Mesenchymal stem cell (in vitro differentiated cells and primary cell): ENCODE measurements at places on chromosomes 7 and 10.

DNA sequence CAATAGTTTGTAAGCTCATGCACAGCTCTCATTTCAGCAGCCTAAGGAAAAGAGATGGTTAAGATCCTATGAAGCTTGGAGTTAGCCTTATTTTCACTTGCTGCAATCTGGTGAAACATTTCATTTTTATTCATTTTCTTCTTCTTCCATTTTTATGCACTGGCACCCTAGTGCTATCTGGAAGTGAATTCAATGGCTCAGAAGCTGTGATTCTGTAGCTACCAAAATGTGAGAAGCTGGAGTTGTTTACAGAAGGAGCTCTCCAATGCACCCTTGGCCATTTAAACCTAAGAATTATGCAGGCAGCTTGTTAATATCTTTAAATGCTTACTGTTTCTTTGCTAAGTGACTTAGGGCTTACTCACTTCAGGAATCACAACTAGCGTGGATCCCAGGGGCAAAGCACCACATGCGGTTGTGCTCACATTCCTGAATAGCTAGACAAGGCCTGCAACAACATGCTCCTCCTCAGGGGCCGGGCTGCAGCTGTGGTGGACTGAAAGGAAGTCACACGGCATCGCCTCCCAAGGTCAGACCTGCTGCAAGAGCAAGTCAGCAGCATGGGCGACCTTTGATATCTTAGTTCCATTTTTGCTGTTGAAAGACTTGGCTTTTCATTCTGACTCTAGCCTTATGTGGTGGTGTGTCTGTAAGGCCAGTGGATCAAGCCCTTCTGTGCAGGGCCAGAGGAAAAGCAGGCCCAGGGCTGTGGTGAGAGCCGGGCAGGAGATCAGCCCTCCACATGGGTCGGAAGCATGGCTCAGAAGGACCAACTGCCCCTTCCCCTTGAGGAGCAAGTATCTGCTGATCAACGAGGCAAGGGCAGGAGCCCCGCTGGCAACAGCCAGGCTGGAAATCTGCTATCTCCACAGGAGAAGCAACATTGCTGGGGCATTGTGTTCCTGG is 91.9 kb upstream of the MBL2 start:
- peak; percentile 99 for DNase-seq

GRCh38 chr7:44251881-44252280 is 51.1 kb downstream of the YKT6 start:
- DNase-seq = no peak

GRCh38 chr7:128914566-128915151 is 4.2 kb upstream of the KCP start:
- no peak for DNase-seq

- DNase-seq = no peak
These were observed 390.3 kb upstream of the PCDH15 start for GRCh38 chr10:55191236-55191860.

GRCh38 chr10:29761916-29762315 is 127.1 kb upstream of the SVIL start:
- DNase-seq = no peak

DNA sequence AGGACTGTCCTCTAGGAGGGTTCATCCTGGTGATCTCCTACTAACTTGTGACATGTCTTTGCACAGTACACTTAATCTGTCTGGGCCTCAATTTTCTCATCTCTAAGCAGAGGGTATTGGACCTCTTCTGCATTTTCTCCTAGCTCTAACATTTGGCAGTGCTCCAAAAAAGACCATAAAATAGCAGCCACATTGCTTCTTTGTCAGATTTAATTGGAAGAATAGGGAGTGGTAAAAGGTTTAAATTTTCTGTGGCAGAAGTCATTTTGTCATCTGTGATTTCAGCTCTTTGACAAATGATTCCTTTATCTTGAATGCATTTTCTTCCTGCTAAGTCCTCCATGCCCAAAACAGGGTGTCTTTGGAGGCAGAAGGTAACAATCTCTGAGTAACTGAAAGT is 289.9 kb upstream of the LRGUK start:
- no peak for DNase-seq

DNA sequence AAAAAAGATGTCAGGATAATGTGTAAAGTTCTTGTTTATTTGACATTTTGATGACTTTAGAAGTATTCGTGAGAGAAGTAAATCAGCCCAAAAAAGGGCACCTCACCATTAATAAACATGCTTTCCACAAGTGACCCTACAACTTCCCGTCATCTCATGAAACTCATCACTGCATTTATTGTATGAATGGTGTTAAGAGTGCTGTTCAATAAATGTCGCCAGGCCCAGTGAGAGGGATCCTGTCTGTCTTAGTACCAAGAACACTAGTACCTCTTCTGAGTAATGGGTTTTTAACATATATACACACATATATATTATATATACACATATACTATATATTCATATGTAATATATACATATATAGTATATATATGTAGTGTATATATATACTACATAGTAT is 61.9 kb downstream of the TMEM26 start:
- DNase-seq = no peak

DNA sequence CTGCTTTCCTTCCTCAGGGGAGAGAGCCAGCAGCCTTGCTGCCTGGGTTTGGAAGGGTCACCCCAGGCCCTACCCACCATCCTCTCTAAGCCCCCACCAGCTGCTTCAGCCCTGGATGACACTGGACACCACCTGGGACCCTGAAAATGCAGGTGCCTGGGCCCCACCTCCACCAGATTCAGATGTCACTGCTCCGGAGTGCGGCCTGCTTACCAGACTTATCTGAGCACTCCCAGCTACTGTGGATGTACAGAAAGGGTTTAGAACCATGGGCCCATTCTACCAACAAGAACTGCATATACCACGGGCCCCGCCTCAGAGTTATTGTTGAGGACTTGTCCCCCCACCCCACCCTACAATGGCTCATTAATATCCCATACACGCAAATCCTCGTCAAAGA is 172.3 kb downstream of the PTPRN2 start:
- no peak for DNase-seq

DNA sequence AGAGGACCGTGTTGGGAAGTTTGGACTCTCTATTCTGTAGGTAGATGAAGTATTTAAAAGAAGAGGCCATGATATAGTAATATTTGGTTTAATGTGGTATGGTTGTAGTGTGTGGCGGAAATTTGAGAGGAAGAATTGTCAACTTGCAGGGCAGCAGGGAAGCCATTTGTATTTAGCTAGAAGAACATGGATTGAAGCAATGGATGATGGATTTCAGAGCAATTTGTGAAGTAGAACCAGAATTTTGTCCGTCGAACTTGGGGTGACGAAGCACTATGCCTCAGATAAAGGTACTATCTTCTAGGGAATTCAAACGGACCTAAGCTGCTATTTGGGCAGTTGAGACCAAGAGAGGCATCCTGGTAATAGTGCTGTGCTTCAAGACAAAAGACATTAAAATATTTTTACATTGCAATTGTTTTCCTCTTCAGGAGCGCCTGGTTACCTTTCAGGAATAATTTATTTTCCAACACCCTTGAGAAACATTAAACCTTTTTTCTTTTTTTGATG is 615 bp upstream of the WBP1L start:
- no peak for DNase-seq

DNA sequence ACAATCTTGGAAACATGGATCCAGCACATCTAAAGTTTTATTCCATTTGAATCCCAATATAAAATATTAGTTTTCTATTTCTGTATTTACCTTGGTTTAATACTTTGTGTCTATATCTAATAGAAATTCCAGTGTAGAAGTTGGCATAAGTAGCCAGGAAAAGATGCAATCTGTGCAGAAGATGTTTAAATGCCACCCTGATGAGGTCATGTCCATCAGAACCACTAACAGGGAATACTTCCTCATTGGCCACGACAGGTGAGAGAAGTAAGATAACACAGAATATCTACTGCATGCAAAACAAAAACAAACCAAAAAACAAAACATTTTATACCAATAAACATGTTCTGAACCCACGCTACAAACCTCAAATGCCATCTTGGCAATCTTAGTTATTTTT is 15.7 kb downstream of the PLEKHS1 start:
- DNase-seq = no peak

DNA sequence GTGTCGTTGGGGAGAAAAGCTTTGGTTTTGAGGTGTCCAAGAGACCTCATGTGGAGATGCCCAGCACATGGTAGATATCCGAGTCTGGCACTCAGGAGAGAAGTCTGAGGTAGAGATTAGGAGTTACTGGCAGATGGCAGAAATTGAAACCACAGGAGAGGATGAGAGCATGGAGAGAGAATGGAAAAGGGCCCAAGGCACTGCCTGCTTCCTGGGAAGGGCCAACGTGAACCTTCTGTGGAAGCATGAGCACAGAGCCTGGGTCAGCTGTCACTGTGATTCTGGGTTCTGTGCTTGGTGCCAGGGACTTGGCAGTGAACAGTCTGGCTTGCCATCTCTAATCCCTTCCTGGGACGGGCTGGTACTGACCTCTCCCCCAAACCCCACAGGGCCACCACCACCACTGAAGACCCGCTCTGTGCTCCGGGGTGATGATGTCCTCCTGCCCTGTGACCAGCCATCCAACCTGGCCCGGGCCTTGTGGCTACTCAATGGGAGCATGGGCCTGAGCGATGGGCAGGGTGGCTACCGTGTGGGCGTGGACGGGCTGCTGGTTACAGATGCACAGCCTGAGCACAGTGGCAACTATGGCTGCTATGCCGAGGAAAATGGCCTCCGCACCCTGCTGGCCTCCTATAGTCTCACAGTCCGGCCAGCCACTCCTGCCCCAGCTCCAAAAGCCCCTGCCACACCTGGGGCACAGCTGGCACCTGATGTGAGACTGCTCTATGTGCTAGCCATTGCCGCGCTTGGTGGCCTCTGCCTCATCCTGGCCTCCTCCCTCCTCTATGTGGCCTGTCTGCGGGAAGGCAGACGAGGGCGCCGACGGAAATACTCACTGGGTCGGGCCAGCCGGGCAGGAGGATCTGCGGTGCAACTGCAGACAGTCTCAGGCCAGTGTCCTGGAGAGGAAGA is 4.1 kb downstream of the MRPL43 start:
- no peak for DNase-seq

DNA sequence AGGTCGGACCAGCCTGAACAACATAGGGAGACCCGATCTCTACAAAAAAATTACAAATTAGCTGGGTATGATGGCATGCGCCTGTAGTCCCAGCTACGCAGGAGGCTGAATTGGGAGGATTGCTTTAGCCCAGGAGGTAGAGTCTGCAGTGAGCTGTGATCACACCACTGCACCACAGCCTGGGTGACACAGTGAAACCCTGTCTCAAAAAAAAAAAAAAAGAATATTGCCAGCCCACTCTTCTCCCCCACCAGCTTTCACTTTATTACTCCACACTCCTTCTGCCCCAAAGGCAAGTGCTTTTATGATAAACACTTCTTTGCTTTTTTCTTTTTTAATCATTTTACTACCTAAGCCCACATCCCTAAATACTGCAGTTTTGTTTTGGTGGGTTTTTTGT is 14.8 kb downstream of the RAB19 start:
- no peak for DNase-seq

DNA sequence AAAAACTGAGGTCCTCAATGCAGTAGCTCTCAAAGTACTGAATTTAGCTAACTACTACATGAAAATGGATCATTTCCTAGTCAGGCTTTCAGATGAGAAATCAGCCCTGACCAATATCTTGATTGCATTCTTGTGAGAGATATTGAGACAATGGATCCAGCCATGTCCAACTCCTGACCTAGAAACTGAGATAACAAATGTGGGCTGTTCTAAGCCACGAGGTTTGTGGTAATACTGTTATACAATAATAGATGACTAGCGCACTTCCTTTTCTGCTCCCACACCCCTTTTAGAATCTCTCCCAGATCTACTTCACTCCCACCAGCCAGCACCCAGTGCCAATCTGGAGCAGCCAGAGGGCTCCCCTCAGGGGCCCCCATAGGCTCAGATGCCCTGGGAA is 209.3 kb upstream of the KMT2E start:
- no peak for DNase-seq

DNA sequence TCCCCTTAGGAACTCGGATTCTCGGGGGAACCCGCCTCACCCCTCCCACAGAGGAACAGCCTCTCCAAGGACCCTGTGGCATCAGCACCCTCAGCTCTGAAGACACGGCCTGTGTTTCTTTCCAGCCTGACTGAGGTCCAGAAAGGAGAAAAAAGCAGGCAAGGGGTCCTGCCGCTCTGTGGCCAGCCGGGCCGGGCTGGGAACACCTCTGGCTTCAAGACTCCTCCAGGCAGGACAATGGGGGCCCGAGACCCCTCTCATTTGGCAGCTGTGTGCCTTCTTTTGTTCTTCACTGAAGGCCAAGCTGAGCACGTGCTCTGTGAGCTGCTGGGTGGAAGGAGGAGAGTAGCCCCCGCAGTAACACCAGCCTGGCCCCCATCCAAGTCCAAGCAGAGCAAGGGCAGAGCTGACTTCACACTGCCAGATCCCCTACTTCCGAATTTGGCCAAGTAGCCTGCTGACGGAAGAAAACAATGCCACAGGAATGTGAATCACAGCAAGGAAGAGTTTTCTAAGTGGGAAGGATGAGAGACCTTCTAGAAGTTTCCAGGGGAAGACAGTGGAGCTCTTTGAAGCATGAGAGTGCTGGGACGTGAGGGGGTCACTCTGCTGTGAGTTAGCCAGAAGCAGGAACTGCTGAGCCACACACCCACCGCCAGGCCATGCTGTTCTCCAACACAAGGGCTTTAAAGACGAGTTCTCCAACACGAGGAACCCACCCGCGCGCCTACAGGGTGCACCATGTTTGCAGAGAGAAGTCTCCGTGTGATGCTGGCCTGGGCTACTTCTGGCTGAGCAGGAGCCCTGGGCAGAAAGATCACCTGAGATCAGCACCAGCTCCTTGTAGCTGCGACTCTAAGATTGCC is 3.1 kb downstream of the CNPY1 start:
- no peak for DNase-seq

- peak; percentile 69 for DNase-seq
These were observed 37.1 kb downstream of the COL13A1 start for GRCh38 chr10:69838853-69839252.

DNA sequence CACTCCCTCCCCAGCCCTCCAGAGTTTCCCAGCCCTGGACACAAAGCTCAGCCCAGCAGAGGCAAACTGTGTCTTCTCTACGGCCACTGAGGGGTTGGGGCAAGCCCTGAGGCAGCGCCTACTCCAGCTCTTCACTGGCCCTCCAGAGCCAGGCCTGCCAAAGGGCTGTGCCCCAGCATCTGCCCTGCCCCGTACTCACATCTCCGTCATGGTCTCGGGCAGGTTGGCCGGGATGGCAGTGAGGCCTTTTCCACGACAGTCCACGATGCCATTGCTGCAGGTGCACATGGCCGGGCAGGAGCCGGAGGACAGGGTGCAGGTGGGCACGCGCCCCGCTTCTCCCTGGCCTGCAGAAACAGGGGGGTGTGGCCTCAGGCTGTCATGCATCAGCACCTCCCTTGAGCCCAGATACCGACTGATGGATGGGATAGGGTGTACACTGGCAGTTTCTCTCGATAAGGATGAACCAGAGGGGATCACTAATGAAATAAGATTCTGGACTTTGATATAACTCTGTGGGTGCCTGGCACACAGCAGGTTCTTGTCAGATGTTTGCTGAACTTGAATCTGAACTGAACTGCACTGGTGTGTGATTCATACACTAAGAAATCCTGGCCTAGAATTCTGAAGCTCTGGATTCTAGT is 125.2 kb downstream of the SLIT1 start:
- no peak for DNase-seq

GRCh38 chr7:105602325-105603305 is 21.3 kb upstream of the EFCAB10 start:
- no peak for DNase-seq

GRCh38 chr7:30816645-30817370 is 45.6 kb downstream of the MINDY4 start:
- DNase-seq = no peak

- no peak for DNase-seq
These were observed 432.1 kb downstream of the GLRX3 start for GRCh38 chr10:130568246-130568645.
